RWPE2 (cell line): ENCODE measurements at places on chromosomes 1 and 21.
A peak's percentile ranks its signal among the peaks of the same experiment; 100 is the strongest.

- no peak overlapping the region for H3K4me3 ChIP-seq
- no peak for DNase-seq
- H3K27ac ChIP-seq = no peak overlapping the region
- H3K36me3 ChIP-seq = peaks cover 77% of the 10 kb centered on the region
- H3K4me1 ChIP-seq = no peaks in the 10 kb centered on the region
- no peaks in the 10 kb centered on the region for H3K27me3 ChIP-seq
Observed at GRCh38 chr1:179889589-179889988, 7.5 kb downstream of the TOR1AIP1 start.

- no peak overlapping the region for H3K4me3 ChIP-seq
- no peaks in the 10 kb centered on the region for H3K27me3 ChIP-seq
- no peak for DNase-seq
Observed at GRCh38 chr1:230306169-230306568, 120.0 kb downstream of the PGBD5 start.

DNA sequence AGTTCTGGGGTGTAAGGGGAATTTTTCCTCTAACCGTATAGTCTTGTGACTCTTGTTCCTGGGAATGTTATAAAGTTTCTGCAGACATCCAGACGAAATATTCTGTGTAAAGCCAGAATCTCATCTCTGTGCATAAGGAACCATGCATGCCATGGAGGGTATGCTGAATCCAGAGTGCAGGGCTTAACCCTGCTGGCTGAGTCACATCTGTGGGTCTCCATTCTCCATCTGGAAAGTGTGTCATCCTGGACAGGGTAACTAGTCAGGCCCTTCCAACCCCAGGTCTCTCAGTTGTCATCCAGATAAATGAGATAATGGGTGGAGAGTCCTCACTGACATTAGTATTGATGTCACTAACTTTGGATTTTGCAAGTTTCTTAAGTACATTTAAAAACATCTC lies 48.8 kb downstream of the ATP5PO start:
- no peaks in the 10 kb centered on the region for H3K27me3 ChIP-seq
- no peaks in the 10 kb centered on the region for H3K4me1 ChIP-seq
- DNase-seq = no peak
- no peak overlapping the region for H3K4me3 ChIP-seq
- no peaks in the 10 kb centered on the region for H3K36me3 ChIP-seq

GRCh38 chr1:19309123-19309813 lies 2.7 kb downstream of the AKR7A2 start:
- no peak for DNase-seq
- peaks cover 26% of the 10 kb centered on the region for H3K36me3 ChIP-seq
- no peak overlapping the region for H3K27ac ChIP-seq

GRCh38 chr1:197269053-197269452 lies 1.0 kb downstream of the CRB1 start:
- H3K4me1 ChIP-seq = peaks cover 5% of the 10 kb centered on the region
- DNase-seq = no peak
- H3K27ac ChIP-seq = no peak overlapping the region
- no peaks in the 10 kb centered on the region for H3K36me3 ChIP-seq

DNA sequence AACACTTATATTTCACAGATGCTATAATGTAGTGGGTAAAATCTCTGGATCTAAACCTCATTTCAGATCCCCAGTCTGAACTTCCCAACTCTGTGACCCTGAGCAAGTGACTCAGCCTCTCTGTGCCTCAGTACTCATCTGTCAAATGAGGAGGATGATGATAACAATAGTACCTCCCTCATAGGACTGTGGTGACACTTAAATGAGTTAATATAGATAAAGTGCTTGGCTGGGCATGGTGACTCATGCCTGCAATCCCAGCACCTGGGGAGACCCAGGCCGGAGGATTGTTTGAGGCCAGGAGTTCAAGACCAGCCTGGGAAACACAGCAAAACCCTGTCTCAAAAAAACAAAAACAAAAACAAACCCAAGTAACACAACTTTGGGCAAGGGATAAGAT lies 4.7 kb upstream of the ECE1 start:
- H3K4me3 ChIP-seq = no peak overlapping the region
- no peak overlapping the region for H3K27ac ChIP-seq
- DNase-seq = no peak
- peaks cover 24% of the 10 kb centered on the region for H3K4me1 ChIP-seq
- H3K27me3 ChIP-seq = no peaks in the 10 kb centered on the region

- DNase-seq = no peak
- no peaks in the 10 kb centered on the region for H3K36me3 ChIP-seq
Observed at GRCh38 chr21:34550182-34550799, 38.3 kb upstream of the KCNE1 start.

- H3K27me3 ChIP-seq = no peaks in the 10 kb centered on the region
- peaks cover 21% of the 10 kb centered on the region for H3K36me3 ChIP-seq
- H3K27ac ChIP-seq = peak overlapping the region; percentile 87
- H3K4me1 ChIP-seq = peaks cover 41% of the 10 kb centered on the region
Observed at GRCh38 chr21:38303300-38303699, 46.5 kb downstream of the KCNJ15 start.
